Dorsolateral prefrontal cortex (tissue), 122 donors: ENCODE measurements at places on chromosomes 5 and 9.

DNA sequence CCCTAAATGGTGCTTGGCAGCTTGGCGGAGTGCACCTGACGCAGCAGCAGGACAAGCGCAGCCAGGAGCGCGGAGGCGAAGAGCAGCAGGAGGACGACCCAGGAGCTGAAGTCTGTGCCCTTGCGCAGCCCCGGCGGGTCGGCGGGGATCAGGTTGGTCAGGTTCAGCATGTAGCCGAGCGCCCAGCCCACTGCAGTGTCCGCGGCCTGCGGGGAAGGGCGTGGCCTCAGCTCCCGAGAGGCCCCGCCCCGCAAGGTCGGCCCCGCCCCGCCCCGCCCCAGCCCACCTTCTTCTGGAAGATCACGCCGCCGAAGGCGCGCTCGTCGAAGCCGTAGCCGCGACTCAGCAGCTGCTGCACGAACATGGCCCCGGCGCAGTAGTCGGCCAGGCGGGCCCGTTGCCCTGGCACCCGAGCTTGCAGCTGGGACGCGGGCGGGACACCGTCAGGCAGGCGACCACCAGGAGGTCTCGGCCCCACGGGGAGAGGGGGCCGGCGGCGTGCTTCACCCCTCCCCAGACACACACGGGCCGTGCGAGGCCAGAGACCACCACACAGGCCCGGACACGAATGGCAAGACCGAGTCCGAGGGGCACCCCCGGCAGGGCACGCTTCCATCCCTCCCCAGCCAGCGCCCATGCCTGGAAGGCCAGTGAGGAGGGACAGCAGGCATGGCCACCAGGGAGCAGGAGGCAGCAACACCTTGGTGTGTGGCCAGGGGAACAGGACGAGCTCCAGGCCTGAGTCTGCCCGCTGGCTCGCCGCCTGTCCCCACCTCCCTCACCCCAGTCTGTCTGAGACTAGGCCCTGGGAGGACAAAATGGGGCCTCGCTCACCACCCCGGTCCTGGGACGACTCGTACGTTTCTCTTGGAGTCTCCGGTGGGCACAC is 2.9 kb upstream of the NPDC1 start:
- DNase-seq = no peak

DNA sequence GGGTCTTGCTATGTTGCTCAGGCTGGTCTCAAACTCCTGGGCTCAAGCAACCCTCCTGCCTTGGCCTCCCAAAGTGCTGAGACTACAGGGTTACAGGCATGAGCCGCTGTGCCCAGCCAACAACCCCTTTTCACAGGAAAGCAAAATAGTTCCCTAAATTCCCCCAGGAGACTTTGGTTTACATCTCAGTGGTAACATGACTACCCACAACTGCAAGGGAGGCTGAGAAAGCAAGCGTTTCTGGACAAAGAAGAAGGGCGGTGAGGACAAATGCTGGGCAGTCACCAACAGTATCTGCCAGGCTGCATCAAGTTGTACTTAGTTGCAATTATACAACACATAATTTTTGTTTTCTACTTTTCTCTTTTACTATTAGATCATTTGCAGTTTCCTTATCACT is 7.4 kb upstream of the ADGRD2 start:
- no peak for DNase-seq

GRCh38 chr9:119956111-119956510 is 586.9 kb upstream of the BRINP1 start:
- DNase-seq = no peak

DNA sequence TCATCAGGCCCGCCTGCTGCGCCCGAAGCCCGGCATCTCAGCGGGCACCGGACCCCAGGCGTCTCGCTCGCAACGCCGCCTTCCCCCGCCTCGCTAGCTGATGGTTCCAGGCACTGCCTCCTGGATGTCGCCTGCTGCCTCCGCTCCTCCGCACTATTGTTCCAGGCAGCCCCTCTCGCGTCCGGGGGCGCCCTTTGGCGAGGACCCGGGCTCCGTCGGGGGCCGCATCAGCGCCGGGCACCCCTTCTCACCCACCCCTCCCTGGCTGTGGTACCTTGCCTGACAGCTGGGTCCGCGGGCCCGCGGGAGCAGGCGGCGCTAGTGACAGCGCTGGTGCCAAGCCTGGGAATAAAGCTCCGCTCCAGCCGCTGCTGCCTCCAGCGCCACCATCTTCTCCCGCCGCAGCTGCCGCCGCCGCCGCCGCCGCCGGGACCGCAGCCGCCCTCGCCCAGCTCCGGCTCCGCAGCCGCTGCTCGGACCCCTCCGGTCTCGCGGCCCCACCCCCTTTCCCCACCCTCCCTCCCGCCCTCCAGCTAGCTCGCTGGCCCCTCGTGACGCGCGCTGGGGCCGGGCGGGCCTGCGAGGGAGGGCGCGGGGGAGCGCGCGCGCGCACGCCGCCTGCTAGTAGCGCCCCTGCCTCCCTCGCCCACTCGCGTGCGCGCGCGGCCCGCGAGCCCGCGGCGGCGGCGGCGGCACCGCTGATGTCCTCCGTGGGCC is at the start of gene APBA1:
Gene APBA1 (minus strand): TSS at position 493 of the 717 bp plus-strand sequence.
- DNase-seq = peak; percentile 66

DNA sequence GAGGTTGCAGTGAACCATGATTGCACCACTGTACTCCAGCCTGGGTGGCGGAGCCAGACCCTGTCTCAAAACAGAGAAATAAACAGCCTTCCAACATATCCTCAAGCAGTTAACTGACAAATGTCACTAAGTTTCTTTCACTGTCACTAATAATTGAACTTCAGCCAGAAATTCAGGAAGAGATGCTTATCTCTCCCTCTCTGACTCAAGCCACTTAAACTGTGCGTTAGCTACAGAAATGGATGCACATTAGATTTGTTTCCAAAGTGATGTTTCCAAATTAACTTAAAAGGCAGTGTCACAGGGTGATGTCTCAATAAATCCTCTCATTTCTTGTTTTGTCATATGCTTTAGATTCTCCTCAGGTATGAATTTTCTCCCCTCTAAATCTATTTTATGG is 164.9 kb downstream of the KDM4C start:
- no peak for DNase-seq

DNA sequence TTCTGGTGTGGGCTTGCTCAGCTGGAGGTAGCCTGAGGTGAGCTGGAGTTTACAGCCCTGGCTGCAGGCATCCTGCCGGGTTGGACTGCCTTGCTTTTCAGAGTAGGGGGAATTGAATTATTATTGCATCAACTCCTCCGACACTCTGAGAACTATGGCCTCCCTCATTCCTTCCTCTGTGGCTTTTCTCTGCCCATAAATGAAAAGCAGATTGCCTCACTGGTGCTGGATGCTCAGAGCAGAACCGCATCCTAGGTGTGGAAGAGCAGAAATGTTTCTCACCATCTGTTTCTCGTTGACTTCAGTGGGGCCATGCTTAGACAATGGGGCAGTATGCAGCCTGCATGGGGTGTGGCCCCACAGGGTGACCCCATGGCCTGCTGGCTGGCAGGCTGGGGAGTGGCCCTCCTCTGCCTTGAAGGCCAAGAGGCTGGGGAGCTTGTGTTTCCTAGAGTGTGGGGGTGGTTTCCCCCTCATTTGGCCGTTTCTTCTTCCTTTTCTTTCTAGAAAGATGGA is 27.3 kb upstream of the TGFBI start:
- no peak for DNase-seq

GRCh38 chr9:89096807-89097206 is 81.8 kb downstream of the SHC3 start:
- no peak for DNase-seq

GRCh38 chr9:91720751-91721705 is 229.0 kb downstream of the ROR2 start:
- DNase-seq = no peak
